ENCODE measurements at places on chromosomes 1 and 21.

- DNase-seq: no peak
Observed at GRCh38 chr21:41638201-41638790, 128.6 kb downstream of the RIPK4 start.

GRCh38 chr1:6634371-6635052 is 9.8 kb downstream of the THAP3 start:
- no peak for DNase-seq

DNA sequence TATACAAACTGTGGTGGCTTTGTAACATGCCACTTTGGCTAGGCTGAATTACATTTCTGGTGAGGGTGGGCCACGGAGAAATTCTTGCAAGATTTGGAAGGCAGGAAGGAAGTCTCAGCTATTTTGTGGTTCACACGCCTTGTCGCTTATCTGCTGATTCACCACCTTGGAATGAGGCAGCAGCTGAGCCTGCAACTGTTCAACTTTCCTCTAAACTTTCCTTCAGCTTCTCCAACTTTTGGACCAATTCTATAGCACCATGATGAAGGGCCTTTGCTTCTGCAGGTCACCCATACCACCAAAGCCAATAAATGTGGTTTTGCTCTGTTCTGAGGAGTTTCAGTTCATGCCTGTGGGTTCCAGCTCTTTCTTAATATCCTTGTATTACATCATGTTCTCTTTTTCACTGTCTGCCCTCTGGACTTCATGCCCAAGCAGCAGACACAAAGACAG is 337.6 kb upstream of the SNX7 start:
- peak; percentile 94 for DNase-seq

DNA sequence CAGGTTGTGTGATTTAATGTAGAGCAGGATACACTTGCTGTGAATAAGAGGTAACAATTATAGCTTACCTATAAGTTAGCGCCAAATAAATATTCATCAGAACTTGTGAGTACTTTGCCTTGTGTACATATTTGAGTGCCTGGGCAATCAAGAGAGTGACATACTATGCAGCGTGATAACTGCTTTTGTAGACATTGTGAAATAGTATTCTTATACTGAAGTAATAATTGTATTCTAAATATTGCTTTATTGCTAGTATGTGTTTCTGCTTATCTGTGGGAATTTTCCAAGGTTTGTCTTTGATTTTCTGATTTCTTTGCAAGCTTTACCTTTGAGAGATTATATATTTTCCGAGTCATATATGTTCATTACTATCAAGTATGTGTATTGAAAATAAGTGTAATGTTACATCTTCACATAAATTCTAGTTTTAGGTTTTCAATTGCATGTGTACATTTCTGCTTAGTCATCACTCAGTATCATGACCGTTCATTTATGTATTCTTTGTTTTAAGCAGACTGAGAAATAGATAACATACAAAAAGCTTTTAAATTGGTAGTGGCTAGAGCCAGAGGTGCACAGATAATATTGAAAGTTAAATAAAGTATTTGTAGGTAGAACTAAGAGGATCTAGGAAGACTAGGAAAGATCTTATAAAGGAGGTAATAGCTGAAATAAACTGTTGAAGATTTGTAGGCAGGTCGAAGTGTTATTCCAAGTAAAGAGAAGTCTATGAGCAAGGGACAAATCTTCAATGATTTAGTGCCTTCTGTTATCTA is 19.5 kb downstream of the USP25 start:
- no peak for DNase-seq

GRCh38 chr1:230917284-230918135 is 49.2 kb upstream of the C1orf198 start:
- DNase-seq: peak; percentile 75

DNA sequence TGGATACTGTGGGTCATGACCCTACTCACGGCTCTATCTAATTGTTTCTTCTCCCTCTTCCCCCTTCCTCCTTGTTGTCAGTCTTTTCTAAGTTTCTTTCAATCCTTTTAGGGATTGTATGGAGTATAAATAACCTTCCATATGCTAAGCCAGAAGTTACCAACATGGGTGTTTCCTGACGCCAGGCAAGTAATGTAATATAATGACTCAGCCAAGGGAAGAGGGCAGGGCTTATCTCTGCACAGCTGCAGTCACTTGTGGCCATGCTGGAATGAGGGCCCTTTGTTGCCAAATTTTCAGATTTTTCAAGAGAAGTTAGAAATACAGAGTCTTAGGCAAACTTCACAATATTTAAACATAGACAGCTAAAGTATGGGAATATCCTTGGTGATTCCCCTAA is 194.6 kb downstream of the ST6GALNAC3 start:
- peak; percentile 81 for DNase-seq

DNA sequence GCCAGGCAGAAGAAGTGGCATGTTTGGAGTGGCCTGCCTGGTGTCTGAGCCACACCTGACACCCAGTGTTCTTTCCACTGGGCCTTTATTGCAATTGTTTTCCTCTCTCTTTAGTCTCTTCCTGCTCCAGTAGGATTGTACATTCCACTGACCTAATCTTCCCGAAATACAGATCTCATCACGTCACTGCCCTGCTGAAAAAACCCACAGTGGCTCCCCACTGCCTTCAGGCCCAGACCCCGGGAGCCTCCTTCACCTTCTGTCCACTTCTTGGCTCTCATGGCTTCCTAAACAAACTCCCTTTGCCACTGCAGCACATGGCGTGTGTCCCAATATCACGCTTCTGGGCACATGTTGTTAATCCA is 25.3 kb upstream of the ATP5PO start:
- DNase-seq: no peak

- DNase-seq: no peak
Observed at GRCh38 chr1:15008783-15009729, 144.5 kb upstream of the TMEM51 start.

DNA sequence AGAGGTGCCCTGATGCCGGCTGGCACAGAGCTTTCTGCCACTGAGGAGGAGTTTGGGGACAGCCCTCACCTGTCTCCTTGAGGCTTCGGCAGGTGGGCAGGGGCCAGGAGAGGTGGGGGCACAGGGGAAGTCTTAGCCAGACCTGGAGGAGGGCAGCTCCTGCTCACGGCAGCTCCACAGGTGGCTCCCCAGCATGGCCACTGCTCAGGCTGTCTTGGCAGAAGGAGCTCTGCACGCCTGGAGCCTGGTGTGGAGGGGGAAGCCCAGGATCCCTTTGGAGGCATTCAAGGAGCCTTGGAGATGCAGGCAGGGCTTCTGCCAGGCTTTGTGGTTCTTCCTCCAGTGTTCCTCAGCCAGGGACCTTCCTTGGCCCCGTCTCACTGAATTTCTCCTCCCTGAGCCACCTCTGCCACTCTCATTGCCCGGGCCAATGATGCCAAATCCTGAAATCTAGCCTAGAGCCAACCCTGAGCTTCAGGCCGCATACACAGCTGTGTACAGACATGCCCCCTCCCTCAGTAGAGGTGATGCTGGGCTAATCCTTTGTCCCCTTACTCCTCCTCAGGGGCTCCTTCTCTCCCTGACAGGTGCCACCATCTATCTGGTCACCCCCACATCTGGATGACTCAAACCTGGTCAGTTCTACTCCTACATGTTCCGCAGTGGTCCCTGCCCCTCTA is 251.8 kb upstream of the VAMP3 start:
- DNase-seq: no peak

DNA sequence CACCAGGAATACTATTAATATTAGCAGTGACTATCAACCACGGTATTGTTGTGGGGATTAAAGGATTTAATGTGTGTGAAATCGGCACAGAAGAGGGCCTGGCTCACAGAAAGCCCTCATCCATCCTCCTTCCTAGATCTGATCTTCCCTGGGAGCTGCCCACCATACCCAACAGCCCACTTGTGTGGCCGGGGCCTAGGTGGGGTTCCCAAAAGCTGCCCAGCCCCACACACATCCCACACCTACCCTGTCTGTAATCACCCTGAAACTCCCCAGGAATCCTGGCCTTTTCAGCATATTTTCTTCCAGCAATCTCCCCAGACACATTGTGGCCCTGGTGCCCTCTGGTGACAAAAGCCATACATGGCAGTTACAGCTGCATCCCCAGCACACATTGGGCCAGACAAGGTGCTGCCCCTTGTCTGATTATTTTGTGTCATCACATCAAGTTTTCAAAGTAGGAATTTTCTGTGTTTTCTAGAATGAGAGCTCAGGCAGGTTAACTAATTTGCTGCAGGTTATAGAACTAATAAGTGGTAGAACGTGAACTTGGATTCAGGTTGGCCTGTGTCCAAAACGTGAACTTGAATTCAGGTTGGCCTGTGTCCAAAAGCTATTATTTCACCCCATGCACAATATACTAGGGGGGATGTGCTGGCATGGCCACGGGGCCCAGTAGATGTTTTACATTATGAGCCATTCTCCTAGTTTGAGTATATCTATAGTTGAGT is 5.3 kb upstream of the SLC6A9 start:
- DNase-seq: peak; percentile 77

- DNase-seq: no peak
Observed at GRCh38 chr1:167169642-167170041, 51.0 kb upstream of the POU2F1 start.

GRCh38 chr1:202280595-202280994 is 61.1 kb downstream of the UBE2T start:
- DNase-seq: no peak

DNA sequence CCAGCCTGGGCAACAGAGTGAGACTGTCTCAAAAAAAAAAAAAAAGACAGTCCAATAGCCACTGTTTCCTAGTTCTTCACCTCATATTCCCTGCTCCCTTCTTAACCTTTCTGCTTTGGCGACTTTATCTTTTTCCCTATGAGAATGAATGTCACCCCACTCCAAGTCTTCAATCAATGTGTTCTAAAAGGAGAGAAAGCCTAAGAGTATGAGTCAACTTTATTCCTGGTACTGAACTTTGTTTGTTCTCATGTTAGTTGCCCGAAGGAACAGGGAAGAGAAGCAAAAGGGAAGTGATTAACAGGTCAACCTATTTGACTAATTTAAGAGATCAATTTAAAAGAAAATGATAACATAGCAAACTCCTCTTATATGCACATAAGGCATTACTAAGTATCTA is 39.9 kb upstream of the SLC16A1 start:
- no peak for DNase-seq

GRCh38 chr1:63362073-63362472 is 5.4 kb upstream of the ALG6 start:
- no peak for DNase-seq

DNA sequence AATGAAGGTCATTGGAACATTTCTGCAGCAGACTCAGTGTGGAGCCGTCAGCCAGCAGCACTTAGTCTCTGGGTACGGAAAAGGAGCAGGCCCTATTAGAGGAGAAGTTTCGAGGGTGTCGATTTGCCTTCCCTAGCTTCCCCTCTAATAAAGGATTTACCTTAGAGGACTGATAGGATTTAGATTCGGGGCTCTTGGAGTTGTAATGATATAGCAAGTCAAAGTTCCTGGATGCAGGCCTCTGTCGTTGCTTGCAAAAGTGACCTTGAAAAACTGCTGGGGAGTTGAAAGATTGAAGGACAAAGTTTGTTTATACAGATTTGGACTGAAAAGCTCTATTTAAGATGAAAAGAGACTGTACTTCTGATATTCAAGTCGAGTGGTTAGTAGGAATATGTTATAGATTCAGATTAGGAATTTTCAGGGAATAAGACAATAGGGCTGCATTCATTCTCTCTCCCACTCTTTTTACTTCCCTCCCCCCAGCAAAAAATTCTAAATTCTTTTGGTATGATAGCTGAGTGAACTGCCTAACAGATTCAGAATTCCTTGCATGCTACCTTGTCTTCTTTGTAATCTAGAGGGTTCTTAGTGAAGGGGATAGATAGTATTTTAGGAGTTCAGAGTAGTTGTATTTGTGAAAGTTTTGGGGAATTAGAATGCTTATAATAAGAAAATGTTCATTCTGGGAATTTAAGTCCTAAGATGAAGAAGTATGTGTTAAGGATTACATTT is 19.2 kb downstream of the NFYC start:
- DNase-seq: peak; percentile 42

GRCh38 chr21:42278451-42279149 is 36.6 kb downstream of the TFF3 start:
- DNase-seq: no peak

DNA sequence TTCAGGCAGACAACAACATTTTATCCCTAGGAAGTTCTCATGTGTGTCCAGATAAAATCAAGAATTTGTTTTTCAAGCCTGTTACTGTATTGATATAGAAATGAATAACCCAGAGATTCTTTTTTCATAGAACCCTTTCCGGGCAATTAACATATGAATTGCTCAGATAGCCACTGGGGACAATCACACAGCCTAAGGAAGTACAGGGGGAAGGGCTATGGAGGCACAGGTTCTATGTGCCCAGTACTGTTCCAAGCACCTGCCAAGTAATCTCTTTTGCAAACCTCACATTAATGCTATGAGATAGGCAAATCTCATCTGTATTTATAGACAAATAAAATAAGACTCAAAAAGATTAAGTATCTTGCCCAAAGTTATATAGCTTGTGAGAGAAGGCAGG is 84.9 kb downstream of the NTNG1 start:
- DNase-seq: no peak

All from Kasumi-1 (cell line).